ENCODE measurements at places on chromosomes 4 and X. TPM values are rescaled to one million over a fixed set of nuclear protein-coding genes. Genes with fewer than 3 reads are reported as not detected.

Gene LRIT3
- 0.31 TPM for polyA plus RNA-seq

Gene ARHGAP24
- polyA plus RNA-seq = 6.7 TPM

Gene CACNA1F
- 1.3 TPM for polyA plus RNA-seq

Gene SH3RF1
- polyA plus RNA-seq = 30.1 TPM

Gene IL9R
- polyA plus RNA-seq = 0.48 TPM

Gene MAGED4
- polyA plus RNA-seq = 23.9 TPM

Gene POF1B
- polyA plus RNA-seq = 47.5 TPM

Gene FATE1
- polyA plus RNA-seq = 0.09 TPM

Gene PRRG1
- 6.6 TPM for polyA plus RNA-seq

Gene KIAA0232
- 23.5 TPM for polyA plus RNA-seq

Gene TMEM154
- 0.90 TPM for polyA plus RNA-seq

Gene CXXC4
- polyA plus RNA-seq = 16.6 TPM
